Epithelial cell of umbilical artery (primary cell): ENCODE measurements at places on chromosomes 6 and 20. TPM values are rescaled to one million over a fixed set of nuclear protein-coding genes. Genes with fewer than 3 reads are reported as not detected.

The SRMS gene
- not detected in 2 replicates for total RNA-seq

The TSBP1 gene
- total RNA-seq = not detected in 2 replicates

The KIF13A gene
- 26.0 and 34.5 TPM in 2 replicates for total RNA-seq

The DNAH8 gene
- 0.65 and 0.76 TPM in 2 replicates for total RNA-seq

The POLH gene
- total RNA-seq = 20.8 and 22.5 TPM in 2 replicates

The HLA-DQB2 gene
- total RNA-seq = not detected in 2 replicates

The NKAPL gene
- total RNA-seq = 0.30 and 0.32 TPM in 2 replicates

The PREX1 gene
- 48.1 and 49.4 TPM in 2 replicates for total RNA-seq

The BAG2 gene
- total RNA-seq = 4.2 and 7.3 TPM in 2 replicates

The FAM184A gene
- total RNA-seq = under 0.01 TPM in 2 replicates

The MUC21 gene
- total RNA-seq = not detected in 2 replicates
